ENCODE measurements at places on chromosomes 7 and 10.
A peak's percentile ranks its signal among the peaks of the same experiment; 100 is the strongest.

- no peak for DNase-seq
Measured at GRCh38 chr10:18201877-18202276, 61.7 kb downstream of the CACNB2 start.

GRCh38 chr10:98301664-98302319, 33.8 kb upstream of the LOXL4 start:
- no peak for DNase-seq

GRCh38 chr10:73790886-73791625, 5.7 kb downstream of the ZSWIM8 start:
- no peak for DNase-seq

GRCh38 chr7:104126411-104126841, 81.4 kb downstream of the ORC5 start:
- no peak for DNase-seq

GRCh38 chr10:4643471-4643870, 182.5 kb upstream of the AKR1E2 start:
- no peak for DNase-seq

GRCh38 chr7:36207451-36208291, 54.6 kb downstream of the EEPD1 start:
- DNase-seq: no peak

- DNase-seq: peak; percentile 44
Measured at GRCh38 chr10:132637477-132638129, 100.0 kb downstream of the INPP5A start.

GRCh38 chr10:45418849-45419675, 45.0 kb downstream of the ALOX5 start:
- no peak for DNase-seq

DNA sequence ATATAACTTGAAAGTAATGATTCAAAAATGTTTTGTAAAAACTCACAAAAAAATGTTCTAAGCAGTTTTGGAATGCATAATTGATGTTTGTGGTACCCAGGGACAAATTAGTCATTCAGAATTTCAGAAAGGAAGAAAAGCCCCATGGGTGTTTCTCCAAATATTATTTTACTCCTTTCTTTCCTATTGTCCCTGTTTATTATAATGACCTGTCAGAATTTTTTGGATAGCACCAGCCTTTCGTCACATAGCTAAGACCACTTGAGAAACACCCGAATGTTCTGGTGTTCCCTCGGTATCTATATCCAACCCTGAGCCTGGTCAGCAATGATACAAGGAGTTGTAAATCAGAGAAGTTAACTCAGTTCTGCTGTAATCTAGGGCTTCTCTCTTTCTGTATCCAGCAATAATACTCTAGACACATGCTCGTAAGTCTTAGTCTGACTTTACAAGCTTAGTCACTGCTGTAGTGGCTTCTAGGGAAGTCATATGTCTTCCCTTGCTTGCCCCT, 64.8 kb upstream of the MEOX2 start:
- DNase-seq: no peak

DNA sequence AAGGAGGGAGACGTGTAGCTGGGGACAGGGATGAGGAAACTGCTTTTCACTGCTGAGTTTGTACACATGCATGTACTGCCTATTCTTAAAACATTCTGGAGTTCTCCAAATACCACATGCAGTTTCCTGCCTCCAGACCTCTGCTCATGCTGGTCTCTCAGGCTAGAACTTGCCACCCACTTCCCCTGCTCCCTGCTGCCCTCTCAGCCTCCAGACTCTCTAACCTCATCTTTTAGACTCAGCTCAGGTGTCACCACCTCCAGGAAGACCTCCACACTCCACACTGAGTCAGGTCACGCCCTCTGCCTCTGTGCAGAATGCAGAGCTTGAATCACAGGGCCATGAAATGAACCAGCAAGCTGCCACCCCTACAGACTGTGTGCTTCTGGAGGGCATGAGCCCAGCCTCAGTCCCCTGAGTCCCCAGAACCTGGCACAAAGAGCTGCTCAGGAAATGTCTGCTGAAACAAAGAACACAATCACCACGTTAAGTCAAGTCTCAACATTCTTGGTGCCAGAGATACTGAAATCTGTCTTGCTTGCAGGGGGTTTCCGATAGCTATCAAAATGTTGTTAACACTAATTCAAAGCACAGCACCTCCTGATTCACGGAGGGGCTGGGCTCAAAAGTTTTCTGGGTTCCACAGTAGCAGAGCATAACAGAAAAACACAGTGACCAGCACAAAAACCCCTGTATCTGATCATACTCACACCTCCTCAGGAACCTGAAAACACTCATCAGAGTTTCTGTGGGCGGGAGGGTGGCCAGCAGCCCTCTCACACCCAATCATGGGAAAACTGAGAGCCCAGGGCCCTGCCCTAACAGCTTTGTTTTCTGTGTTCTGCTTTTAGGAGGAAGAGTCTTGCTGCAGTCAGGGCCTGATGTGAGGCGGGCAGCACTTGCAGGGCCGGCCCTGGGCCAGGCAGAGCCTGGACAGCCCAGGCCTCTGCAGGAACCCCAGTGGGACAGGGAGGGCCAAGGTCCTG, 21.1 kb downstream of the FAM53B start:
- peak; percentile 45 for DNase-seq

DNA sequence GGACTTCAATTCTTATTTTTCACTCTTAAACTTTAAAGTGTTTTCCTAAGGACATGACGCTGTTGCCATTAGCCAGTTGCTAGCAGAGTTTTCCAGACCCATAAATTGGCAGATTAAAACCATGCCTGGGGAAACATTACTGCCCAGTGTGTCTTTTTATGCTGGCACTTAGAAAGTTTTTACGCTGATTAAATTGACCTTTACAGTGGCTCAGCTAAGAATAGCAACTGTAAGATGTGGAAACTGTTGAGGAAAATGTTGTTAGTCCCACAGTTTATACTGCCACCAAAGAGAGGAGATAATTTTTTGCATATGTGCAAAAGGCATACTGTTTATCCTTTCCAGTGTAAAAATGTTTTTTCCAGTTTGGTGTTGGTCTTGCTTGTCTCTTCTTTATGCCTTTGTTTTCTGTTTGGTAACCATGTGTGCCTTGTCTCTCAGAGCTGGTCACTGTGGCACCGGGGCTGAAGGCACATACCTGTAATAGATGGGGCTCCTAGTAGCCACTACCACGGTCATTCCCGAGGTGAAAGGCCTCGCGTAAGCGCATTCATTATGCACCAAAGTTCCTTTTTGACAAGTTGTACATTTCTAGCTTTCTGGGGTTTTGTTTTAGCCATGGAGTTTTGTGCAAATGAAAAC, 45.3 kb downstream of the CYP17A1 start:
- no peak for DNase-seq

- DNase-seq: no peak
Measured at GRCh38 chr7:57339198-57339944, 110.6 kb upstream of the ZNF716 start.

All from foreskin keratinocyte (primary cell).